Activated naive CD8-positive, alpha-beta T cell treated with anti-CD3 and anti-CD28 coated beads, Interleukin-2, amount 10 ng/mL, durations not matched to agents 7 days and 5 days (primary cell): ENCODE measurements at places on chromosomes 11 and 22. TPM values are rescaled to one million over a fixed set of nuclear protein-coding genes. Genes with fewer than 3 reads are reported as not detected.

The C22orf31 gene
- total RNA-seq: not detected

The THY1 gene
- total RNA-seq: not detected

The AQP11 gene
- total RNA-seq: 0.48 TPM

The SLCO2B1 gene
- total RNA-seq: 2.6 TPM

The OR5AP2 gene
- not detected for total RNA-seq

The SCUBE2 gene
- not detected for total RNA-seq

The OR2AT4 gene
- not detected for total RNA-seq
